Stimulated activated naive CD4-positive, alpha-beta T cell (primary cell): ENCODE measurements at places on chromosomes 6 and 20.

- DNase-seq = no peak
Measured at GRCh38 chr6:156697225-156697830, 79.8 kb upstream of the ARID1B start.

DNA sequence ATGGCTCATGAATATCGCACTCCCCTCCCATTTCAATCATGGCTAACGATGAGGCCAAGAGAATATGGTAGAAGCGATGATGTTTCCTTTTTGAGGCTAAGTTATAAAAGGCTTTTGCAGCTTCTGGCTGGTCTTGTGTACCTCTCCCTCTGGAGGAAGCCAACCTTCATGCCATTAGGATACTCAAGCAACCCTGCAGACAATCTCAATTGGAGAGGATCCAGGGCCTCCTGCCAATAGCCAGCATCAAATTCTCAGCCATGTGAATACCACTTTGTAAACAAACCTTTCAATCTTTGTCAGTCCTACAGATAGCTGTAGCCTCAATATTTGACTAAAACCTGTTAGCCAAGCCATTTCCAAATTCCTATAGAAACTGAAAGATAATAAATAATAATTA is 738.4 kb downstream of the KIF16B start:
- no peak for DNase-seq

DNA sequence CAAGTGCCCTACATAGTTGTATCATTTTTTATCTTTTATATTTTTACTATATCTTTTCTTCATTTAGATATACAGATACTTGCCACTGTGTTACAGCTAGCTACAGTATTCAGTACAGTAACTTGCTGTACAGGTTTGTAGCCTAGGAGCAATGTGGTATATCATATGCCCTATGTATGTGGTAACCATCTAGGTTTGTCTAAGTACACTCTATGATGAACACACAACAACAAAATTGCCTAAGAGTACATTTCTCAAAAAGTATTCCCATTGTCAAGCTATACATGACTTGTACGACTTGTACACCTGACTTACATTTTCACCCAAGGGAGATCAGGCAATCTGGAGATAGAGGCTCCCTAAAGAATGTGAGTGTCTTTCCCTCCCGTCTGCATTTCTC is 8.2 kb downstream of the ELOVL5 start:
- no peak for DNase-seq

GRCh38 chr20:62368392-62368975 is 1.4 kb upstream of the LAMA5 start:
- DNase-seq = no peak

DNA sequence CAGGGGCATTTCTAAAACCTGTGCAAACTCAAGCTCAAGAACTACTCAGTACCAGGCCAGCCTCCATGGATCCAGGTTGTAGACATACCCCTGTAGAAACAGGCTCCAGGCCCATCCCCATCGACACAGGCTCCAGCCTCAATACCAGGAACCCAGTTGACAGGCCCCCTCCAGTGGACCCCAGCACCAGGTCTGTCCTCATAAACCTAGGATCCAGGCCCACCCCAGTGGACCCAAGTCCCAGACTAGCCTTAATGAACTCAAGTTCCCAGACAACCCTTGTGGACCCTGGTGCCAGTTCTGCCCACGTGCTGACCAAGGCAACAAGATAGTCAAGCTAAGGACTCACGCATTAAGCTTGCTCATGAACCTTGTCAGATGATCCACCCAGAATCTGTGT is 476.9 kb downstream of the TBC1D32 start:
- no peak for DNase-seq

DNA sequence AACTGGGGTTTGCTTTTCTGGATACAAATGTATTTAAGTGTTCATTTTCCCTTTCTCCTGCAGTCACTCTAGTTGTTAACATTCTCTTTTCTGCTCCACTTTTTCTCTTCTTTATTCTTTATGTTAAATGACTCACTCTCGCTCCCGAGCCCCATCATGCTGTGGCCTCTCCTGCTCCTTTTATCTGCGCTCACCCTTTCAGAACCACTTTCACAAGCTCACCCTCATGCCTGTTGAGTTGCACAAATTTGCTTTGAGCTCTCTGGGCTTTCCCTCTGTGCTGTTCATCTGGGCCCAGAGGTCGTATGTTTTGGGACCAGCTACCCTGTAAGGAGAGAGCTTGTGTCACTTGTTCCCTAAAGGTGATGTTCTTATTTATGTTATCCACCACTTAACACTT is 98.1 kb upstream of the ASCC3 start:
- no peak for DNase-seq
